ENCODE measurements at places on chromosomes 6 and 20.
A peak's percentile ranks its signal among the peaks of the same experiment; 100 is the strongest.

GRCh38 chr20:57617079-57617795 is 3.0 kb downstream of the ZBP1 start:
- no peak for DNase-seq

DNA sequence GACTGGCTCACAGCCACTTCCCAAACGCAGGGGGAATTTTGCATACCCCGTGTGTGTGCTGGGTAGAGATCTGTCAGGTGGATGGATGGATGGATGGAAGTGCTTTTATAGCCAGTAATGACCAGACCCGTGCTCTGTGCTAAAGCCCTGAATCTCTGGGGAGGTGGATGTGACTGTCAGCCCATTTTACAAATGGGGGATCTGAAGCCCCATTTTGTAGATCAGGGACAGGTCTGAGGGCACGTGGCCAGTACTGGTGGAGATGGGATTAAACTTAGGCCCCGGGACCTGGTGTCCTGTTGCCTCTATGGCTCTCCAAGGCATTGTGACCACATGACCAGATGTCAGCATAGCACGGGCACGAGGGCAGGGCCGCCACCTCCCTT is 38.2 kb upstream of the ZBP1 start:
- DNase-seq: peak; percentile 10

GRCh38 chr6:108002365-108003221 is 44.6 kb upstream of the SEC63 start:
- DNase-seq: peak; percentile 39

GRCh38 chr6:82237013-82237412 is 10.5 kb downstream of the IBTK start:
- DNase-seq: no peak

- no peak for DNase-seq
Observed at GRCh38 chr20:3934624-3935023, 45.4 kb downstream of the PANK2 start.
